ENCODE measurements at places on chromosomes 11 and 22.

DNA sequence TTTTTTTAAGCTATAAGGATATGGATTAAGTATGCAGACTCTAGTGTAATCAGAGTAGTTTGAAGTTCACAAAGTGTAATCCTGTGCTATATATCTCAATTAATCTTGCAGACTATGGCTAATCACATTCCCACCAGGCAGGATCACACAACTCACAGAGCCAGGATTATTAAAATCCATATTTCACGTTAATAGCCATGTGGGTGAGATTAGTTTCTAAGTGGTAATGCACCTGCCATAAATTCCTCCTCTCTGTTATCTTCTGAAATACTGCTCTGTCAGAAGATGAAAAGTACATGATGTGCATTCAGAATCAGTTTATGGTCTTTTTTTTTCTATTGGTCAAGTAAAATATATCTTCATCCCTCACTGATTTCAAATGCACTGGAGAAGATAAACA lies 686.1 kb downstream of the CNTN5 start:
- no peak for DNase-seq

DNA sequence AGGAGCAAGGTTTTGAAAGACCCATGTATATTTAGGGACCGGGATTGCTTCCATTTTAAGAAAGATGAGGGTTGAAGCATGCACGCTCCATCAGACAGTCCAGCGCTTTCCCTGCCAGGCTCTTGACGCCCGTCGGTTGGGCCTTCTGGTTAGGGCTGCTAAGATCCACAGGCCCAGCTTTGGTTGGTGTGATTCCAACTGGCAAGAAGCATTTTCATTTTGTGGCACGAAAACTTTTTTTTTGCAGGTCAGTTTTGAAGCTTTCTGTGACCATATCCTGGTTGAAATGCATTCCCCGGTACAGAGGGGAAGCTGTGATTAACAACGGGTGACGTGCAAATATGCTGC lies 34.3 kb upstream of the MPPED1 start:
- no peak for DNase-seq

- no peak for DNase-seq
Measured at GRCh38 chr22:22161924-22162851, 82.4 kb upstream of the VPREB1 start.

DNA sequence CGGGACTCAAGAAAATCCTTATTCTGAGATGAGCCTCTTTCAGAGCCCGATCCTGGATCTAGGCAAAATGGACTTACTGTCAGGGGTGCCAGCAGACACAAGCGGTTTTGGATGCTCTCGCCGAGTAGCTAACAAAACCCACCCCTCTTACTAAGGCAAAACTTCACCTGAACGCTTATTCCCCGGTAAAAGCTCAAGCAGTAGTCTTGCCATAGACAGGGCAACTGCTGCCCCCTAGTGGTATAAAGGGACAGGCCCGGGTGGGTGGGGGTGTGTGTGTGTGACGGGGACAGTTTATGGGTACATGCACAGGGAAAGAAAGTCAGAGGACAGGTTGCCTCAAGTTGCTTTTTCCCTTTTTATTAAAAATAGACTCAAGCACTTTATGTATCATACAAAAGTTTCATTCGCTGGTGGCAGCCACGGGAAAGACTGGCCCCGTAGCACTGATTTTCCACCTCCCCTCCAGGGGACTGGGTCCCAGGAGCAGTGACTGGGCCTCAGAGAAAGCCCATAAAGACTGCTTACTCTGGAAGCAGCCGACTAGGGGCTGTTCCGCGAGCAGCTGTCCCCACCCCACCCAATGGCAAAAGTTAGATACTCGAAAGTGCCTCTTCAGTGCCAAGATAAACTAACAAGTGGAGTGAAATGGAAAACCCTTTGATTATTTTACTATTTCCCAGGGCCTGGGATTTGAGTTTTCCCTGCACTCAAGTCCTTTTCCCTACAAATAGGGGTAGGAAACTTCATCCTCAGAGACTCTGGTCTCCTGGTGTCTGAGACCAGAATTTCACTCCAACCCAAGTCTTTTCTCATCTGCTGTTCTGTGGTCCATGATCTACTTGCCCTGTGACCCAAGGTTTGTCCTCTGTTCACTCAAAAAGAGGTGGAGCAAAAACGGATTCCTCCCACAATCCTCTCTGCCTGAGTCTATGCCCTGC lies 4.7 kb downstream of the YPEL4 start:
- peak; percentile 62 for DNase-seq

- no peak for DNase-seq
Measured at GRCh38 chr11:110028921-110029320, 64.3 kb upstream of the ZC3H12C start.

DNA sequence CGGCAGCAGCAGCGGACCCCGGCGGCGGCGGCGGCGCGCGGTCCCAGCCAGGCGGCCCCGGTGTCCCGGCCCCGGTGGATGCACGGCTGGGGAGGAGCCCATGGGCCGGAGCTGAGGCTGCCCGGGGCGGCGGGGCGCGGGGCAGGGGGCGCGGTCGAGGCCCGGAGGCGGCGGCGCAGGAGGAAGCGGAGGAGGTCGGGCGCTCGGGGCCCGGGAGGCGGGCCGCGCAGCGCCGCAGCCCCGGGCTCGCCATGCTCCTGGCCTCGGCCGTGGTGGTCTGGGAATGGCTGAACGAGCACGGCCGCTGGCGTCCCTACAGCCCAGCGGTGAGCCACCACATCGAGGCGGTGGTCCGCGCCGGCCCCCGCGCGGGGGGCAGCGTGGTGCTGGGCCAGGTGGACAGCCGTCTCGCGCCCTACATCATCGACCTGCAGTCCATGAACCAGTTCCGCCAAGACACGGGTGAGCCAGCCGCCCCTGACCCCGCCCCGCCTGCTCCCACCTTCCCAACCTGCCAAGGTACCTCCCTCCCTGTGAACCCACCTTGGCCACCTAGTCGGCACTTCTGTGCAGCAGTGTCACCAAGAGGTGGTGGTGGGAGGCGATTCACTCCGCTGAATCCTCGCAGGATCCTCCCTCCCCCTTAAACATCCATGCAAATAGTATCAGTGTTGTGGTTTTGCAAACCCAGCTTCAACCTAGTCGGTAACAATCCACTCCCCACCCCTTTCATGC lies 580 bp downstream of the DTX4 start:
- DNase-seq, result no peak

DNA sequence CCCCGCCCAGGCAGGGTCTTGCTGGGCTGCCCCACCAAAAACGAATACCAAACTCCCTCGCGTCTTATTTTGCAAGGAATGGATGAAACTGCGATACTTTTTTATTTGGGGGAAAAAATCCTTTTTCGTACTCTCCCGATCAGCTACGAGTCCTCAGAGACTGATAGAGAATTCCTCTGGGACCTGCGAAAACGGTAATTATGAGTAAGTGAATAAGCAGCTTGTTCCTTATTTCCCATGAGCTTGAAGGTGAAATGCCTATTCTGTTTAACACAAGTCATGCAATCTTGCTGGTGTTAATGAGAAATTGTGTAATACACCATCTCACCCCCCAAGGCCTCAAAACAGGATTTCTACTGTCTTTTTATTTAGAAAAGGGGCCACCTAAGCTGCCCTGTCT lies 5.5 kb downstream of the GRK3 start:
- DNase-seq, result no peak

DNA sequence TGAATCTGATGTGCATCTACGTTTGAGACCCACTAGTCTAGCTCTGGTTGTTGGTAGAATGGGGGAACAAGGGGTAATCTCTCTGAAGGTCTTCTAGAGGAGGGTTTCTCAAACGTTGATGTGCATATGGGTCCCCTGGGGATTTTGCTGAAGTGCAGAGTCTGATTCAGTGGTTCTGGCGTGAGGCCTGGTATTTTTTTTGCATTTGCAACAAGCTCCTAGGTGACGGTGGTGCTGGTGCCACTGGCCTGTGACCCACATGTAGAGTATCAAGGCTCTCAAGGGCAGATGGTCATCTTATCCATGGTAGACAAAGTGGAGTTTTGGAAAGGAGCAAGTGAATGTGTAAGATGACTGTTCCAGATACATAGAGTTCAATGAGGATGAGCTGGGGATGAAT lies 97.1 kb downstream of the CEP164 start:
- DNase-seq, result no peak

DNA sequence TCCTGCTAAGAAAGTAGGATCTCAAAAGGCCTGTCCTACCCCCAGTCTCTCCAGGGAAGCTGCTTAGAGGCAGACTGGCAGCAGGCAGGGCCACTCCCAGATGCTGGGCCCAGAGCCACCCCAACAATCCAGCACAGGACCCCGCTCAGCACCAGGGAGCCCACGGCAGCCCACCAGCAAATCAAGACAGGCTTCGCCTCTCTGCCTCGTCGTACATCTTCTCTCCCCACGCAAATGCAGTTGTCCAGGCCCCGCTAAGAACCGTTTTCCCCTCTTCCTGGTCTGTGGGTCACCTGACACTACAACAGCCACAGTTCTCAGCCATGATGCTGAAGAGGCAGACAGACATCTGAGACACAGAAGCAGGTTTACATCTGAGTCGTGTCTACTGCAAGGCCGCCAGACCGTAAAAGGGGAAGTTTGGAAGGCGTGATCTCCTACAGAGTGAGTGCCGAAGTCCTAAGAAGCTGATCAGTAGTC lies 51.1 kb downstream of the IGSF9B start:
- no peak for DNase-seq

DNA sequence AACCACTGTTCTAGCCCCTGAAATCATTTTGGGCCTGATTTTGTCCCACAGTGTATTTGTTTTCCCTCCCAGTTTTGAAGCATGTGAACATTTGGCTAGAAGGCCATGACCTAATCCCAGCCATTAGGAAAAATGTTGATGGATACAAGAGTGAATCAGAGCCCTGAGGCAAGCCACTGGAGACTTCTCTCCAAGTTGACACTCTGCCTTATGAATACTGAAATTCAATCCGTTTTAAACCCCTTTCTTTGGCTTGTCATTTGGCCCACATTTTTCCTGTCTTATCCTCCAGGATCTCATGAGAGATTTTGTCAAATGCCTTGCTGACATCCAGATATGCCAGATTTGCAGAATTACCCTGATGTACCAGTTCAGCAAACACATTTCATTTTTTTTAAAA lies 158.8 kb downstream of the FAT3 start:
- no peak for DNase-seq

DNA sequence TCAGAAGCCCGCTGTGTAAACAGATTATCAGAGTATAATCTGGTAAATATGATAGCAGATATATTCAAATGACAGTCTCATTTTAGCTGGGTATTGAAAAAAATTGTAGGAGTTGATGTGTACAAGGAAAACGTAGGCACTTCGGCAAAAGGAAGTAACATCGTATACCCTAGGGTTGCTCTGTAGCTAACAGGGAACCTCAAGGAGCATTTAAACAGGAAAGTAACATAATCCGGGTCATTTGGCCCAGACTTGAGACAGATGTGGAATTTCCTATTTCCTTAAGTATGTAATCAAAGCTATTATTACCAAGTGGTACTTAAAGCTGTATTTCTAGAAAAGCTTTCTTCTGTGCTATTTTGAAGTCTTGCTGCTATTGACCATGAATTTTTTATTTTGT lies 215.6 kb downstream of the DDX10 start:
- DNase-seq, result no peak

DNA sequence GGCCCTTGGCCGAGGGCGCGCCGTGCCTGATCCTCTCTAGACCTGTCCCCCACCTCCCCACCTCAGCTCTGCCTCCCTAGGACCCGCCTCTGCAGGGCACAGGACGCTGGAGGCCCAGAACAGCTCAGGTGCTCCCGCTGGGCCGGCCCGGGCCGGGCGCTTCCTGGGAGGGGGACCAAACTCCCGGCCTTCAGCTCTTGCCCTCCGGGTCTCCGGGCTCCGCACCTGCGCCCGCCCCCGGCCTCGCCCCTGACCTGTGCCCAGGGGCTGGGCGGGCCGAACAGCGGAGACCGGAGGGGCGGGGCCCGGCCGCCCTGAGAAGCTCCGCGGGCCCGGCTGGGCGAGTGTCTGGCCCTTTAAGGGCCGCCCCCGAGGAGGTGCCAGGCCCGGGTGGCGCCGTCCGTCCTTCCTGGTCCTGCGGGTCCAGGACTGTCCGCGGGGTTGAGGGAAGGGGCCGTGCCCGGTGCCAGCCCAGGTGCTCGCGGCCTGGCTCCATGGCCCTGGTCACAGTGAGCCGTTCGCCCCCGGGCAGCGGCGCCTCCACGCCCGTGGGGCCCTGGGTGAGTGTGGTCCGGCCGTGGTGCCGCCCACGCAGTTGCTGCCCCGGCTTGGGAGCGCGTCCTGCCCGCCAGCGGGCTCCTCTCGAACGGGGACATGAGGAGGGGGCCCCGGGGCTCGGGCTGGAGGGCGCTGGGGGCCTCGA lies at the start of gene SSH3:
Gene SSH3, plus strand, starts transcription at position 399 of the 703 bp plus-strand sequence. Its CDS starts 96 bp downstream, at position 495.
- no peak for DNase-seq

GRCh38 chr11:116333001-116333535 lies 439.7 kb downstream of the BUD13 start:
- DNase-seq, result no peak

DNA sequence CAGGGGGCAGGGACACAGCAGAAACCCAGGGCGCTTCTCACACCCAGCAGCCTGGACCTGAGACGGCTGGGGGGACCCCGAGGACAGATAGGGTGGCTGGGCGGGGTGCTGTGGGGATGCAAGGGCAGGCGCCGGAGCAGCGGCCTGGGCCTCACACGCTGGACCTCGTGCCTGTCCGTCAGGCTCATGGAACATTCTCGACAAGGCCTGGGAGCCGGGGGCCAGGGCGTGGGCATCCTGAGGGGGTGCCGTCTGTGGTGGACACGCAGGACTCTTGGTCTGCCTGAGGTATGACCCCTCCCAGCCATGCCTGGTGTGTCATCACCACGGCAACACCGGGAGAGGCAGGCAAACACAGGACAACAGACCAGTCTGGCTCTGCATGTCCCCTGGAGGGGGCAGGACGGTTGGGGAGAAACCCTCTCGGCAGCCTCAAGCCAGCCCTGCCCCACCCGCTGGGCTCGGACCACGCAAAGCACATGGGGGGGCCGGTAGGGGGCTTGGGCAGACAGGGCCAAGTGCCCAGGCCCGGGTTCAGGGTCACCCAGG lies 21.4 kb downstream of the MRPL23 start:
- DNase-seq, result no peak

- no peak for DNase-seq
Measured at GRCh38 chr22:40410731-40411505, 40.5 kb downstream of the SGSM3 start.

DNA sequence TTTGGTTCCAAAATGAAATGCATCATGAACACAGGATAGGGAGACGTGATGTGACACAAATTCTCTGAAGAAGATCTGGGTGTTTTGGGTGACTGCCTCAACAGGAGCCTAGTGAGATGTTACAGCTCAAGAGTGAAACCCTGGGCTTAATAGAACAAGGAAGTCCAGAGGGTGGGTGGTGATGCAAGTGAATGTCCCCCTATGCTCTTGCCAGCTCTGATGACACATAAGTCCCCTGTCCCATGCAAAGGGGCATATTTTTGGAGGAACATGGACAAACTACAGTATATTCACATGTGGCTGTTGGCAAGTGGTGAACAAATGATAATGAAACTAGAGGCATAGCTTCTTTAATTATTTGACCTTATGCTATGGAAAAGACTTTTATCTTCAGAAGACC lies 9.2 kb downstream of the CRTAM start:
- DNase-seq, result no peak
